ENCODE measurements at places on chromosomes 6 and 20. TPM values are rescaled to one million over a fixed set of nuclear protein-coding genes. Genes with fewer than 3 reads are reported as not detected.

Gene HLA-DOA
- total RNA-seq: not detected

Gene MBOAT1
- 20.5 TPM for total RNA-seq

Gene LY6G6C
- not detected for total RNA-seq

DNA sequence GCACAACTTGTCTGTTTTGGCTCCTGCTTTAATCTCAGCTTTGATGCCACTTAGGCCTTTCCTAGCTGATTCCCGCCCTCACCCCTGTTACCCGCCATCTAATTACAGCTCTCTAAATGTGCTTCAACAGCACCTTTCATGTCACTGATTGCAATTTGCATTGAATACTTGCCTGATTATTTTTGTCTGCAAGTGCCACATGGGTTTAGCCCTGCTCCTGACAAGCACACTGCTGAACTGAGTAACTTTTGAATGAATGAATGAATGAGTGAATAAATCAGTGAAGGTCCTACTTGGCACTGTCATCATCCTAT, 591 bp upstream of the DCBLD1 start:
- DNase-seq: no peak

GRCh38 chr6:101125380-101125971, 244.3 kb upstream of the ASCC3 start:
- no peak for DNase-seq

Gene PAK5
- not detected for total RNA-seq

Data from RPMI7951 (cell line).